ENCODE measurements at places on chromosomes 3 and 15.

- DNase-seq, result no peak
Observed at GRCh38 chr15:89198934-89199333, 22.4 kb downstream of the RLBP1 start.

DNA sequence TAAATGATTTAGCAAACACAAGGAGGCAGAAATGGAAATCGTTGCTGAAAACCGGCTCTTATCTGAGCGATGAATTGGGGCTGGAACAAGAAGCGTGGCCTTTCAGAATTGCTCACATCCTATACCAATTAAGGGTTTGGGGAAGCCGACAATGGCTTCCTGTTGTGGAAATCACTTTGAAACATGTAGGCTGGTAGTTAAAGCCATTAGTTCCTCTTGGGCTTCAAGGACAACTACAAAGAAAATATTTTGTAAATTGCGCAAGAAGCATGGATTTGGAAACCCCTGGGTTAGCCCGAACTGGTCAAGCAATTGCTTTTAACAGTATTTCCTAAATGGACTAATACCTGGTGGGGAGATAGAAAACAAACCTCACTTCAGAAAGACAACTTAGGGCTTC lies 182.4 kb downstream of the ADAMTS9 start:
- no peak for DNase-seq

DNA sequence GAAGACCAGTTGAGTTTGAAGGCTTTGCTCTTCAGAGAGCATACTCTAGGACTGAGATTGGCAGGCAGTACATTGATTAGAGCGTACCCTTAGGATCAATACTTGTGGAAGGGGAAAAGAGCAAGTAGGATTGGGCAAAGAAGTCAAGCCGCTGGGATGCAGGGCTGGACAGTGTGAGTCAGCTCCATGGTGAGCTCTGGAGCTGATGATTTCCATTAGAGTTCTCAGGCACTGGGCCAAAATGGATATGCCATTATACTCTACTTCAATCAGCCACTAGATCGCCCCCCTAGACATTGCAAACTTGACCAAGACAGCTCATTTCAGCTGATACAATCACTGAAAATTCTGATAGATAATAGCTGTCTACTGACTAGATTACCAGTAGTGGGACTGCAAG lies 432.7 kb upstream of the ALCAM start:
- DNase-seq, result no peak

- DNase-seq, result no peak
Observed at GRCh38 chr15:45611305-45611704, 23.5 kb upstream of the SQOR start.

DNA sequence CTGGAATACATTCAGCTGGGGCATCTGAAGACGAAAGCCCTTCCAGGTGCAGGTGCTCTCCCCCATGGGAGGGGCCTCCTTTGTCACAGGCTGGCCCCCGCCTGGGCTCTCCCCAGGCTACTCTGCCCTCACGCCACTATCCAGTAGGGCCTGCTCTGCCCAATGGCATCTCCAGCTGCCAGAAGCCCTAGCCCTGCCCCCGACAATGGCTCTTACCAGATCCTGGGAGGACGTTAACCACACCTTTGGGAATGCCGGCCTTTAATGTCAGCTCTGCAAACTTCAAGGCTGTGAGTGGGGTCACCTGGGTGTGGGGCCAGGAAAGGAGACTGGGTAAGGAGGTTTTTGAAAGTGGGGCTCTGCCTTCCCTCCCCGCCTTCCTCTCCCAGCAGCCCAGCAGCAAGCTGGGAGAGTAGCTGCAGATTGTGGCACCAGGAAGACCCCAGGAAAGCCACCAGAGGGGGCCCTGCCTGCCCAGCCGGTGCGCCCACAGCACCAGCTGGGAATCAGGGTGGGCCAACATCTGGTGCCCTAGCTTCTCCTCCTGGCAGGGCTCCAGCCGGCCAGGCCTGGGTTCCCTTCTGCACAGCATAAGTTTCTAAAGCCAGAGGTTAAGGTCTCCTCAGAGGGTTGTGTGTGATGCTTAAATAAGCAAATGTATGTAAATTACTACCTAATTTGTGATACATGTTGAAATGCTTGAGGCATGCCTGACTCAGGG lies 40.4 kb upstream of the SLC41A3 start:
- peak; percentile 30 for DNase-seq
